ENCODE measurements at places on chromosomes 7 and 10. TPM values are rescaled to one million over a fixed set of nuclear protein-coding genes. Genes with fewer than 3 reads are reported as not detected.

PDE6C gene
- not detected for polyA plus RNA-seq

GFRA1 gene
- polyA plus RNA-seq, result 1.6 TPM

CDHR3 gene
- polyA plus RNA-seq, result 6.4 TPM

HECW1 gene
- not detected for polyA plus RNA-seq

CALD1 gene
- 69.9 TPM for polyA plus RNA-seq

LSM8 gene
- polyA plus RNA-seq, result 24.0 TPM

ELN gene
- 65.8 TPM for polyA plus RNA-seq

PCDH15 gene
- 0.22 TPM for polyA plus RNA-seq

LIPK gene
- polyA plus RNA-seq, result not detected

OPN1SW gene
- polyA plus RNA-seq, result not detected

CALML3 gene
- 0.04 TPM for polyA plus RNA-seq

OR9A2 gene
- not detected for polyA plus RNA-seq

CRHR2 gene
- polyA plus RNA-seq, result 0.10 TPM

CUZD1 gene
- 0.23 TPM for polyA plus RNA-seq

TRIM50 gene
- 0.15 TPM for polyA plus RNA-seq

MYL10 gene
- not detected for polyA plus RNA-seq

SSC4D gene
- 0.99 TPM for polyA plus RNA-seq

DRGX gene
- not detected for polyA plus RNA-seq

TMEM184A gene
- polyA plus RNA-seq, result 0.45 TPM

SPOCK2 gene
- polyA plus RNA-seq, result 6.7 TPM

FAM25G gene
- polyA plus RNA-seq, result not detected
